ENCODE measurements at places on chromosomes 2 and 18. TPM values are rescaled to one million over a fixed set of nuclear protein-coding genes. Genes with fewer than 3 reads are reported as not detected.
A peak's percentile ranks its signal among the peaks of the same experiment; 100 is the strongest.

Gene KCNG2
- 0.34 TPM for total RNA-seq

DNA sequence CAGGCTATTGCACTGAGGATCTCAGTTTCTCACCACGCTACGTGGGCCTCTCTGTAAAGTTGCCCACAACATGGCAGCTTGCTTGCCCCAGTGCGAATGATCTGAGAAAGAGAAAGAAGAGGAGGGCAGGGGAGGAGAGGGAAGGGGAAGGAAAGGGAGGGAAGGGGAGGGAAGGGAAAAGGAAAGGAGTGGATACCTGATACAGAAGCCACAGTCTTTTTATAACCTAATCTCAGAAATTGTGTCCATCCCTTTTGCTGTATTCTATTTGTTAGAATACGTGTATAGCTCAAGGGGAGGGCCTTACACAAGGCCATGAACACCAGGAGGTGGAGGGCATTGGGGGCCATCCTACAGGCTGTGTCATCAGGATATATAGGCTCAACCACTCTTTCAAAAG, 78.3 kb upstream of the PPP1CB start:
- no peak overlapping the region for H3K27ac ChIP-seq
- no peak overlapping the region for H3K4me3 ChIP-seq
- peaks cover 7% of the 10 kb centered on the region for H3K36me3 ChIP-seq
- no peaks in the 10 kb centered on the region for H3K27me3 ChIP-seq

GRCh38 chr18:56907771-56908170, 239.1 kb upstream of the BOD1L2 start:
- no peaks in the 10 kb centered on the region for H3K27me3 ChIP-seq
- H3K4me1 ChIP-seq = no peaks in the 10 kb centered on the region
- no peak overlapping the region for H3K27ac ChIP-seq
- H3K36me3 ChIP-seq = no peaks in the 10 kb centered on the region

- peaks cover 4% of the 10 kb centered on the region for H3K27me3 ChIP-seq
- H3K4me3 ChIP-seq = no peak overlapping the region
- H3K36me3 ChIP-seq = no peaks in the 10 kb centered on the region
- H3K4me1 ChIP-seq = no peaks in the 10 kb centered on the region
- no peak for DNase-seq
These were observed 488.2 kb upstream of the RAB6C start for GRCh38 chr2:129491308-129491707.

- peaks cover 29% of the 10 kb centered on the region for H3K4me1 ChIP-seq
- H3K27ac ChIP-seq = no peak overlapping the region
- no peak overlapping the region for H3K4me3 ChIP-seq
- no peak for DNase-seq
These were observed 136.5 kb downstream of the TDRD15 start for GRCh38 chr2:21260311-21260710.

DNA sequence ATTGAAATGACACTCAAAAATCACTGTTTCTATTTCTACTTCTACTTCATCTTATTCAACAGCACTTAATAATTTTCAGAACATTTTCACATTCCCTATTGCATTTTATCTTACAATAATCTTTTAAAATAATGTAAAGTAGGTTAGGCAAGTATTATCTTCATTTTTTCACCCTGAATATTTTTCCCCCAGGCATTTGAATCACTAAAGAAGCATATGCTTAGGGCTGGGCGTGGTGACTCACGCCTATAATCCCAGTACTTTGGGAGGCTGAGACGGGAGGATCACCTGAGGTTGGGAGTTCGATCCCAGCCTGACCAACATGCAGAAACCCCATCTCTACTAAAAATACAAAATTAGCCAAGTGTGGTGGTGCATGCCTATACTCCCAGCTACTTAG, 6.7 kb downstream of the WDCP start:
- DNase-seq = no peak
- H3K27me3 ChIP-seq = no peaks in the 10 kb centered on the region
- H3K4me1 ChIP-seq = peaks cover 4% of the 10 kb centered on the region
- peaks cover 31% of the 10 kb centered on the region for H3K36me3 ChIP-seq
- no peak overlapping the region for H3K4me3 ChIP-seq

Gene TNS1
- 4.5 TPM for total RNA-seq

Gene CCDC68
- total RNA-seq = 0.23 TPM

DNA sequence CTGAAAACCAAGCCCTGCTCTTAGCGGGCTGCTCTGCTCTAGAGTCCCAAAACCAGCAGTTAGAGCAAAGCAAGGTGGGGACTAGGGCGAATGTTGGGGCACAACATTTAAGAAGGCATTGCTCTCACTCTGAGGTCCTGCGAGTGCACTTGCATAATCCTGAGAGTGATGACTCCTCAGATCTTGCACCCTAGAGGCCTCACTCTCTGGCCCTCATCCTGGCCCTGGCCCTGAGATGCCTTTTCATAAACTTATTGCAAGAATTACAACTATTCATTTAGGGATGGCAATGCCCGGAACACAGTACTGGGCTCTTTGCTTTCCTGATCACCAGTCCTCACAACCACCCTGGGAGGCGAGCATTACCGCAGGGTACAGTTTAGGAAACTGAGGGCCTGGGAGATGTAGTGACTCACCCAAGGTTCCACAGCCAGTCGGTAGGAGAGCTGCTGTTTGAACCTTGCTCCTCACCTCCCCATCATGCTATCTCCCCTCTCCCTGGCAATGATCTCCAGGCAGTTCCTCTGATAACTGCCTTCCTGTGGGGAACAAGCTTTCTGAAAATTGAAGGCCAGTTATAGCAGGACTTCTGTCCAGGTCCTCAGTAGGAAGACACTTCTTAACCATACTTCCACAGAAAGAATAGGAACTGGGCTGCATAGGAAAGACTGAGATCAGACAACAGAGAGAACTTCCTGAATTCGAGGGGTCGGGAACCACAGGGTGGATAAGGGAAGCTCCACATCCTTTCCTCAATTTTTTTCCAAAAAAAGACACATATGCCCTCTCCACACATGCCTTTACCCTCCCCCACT, 91.3 kb downstream of the TNS1 start:
- peak overlapping the region; percentile 22 for H3K4me3 ChIP-seq
- H3K27me3 ChIP-seq = peaks cover 7% of the 10 kb centered on the region
- peaks cover 21% of the 10 kb centered on the region for H3K4me1 ChIP-seq
- no peaks in the 10 kb centered on the region for H3K36me3 ChIP-seq
- DNase-seq = no peak

- peak overlapping the region; percentile 93 for H3K27ac ChIP-seq
- H3K27me3 ChIP-seq = no peaks in the 10 kb centered on the region
- H3K4me3 ChIP-seq = no peak overlapping the region
- peaks cover 43% of the 10 kb centered on the region for H3K4me1 ChIP-seq
These were observed 27.1 kb downstream of the CRACDL start for GRCh38 chr2:98908931-98909316.

DNA sequence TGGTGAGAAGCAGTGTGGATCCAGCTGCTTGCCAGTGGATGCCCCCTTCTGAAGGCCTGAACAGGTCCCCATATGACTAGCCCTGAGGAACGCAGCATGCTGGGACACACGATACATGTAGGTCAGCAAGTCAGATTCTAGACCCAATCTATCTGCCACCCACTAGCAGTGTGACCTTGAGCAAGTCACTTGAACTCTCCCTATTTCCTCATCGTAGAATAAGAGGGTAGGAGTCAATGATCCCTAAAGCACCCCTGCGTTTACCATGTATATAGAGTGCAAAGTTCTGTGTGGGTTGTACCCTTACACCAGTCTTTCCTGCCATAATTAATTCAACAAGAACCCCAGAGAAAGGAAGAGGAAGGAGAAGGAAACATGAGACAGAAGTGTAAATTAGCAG, 123.7 kb downstream of the GALNT14 start:
- DNase-seq = no peak
- no peaks in the 10 kb centered on the region for H3K36me3 ChIP-seq
- H3K4me1 ChIP-seq = peaks cover 11% of the 10 kb centered on the region
- H3K27ac ChIP-seq = peak overlapping the region; percentile 30
- no peak overlapping the region for H3K4me3 ChIP-seq
- H3K27me3 ChIP-seq = no peaks in the 10 kb centered on the region

DNA sequence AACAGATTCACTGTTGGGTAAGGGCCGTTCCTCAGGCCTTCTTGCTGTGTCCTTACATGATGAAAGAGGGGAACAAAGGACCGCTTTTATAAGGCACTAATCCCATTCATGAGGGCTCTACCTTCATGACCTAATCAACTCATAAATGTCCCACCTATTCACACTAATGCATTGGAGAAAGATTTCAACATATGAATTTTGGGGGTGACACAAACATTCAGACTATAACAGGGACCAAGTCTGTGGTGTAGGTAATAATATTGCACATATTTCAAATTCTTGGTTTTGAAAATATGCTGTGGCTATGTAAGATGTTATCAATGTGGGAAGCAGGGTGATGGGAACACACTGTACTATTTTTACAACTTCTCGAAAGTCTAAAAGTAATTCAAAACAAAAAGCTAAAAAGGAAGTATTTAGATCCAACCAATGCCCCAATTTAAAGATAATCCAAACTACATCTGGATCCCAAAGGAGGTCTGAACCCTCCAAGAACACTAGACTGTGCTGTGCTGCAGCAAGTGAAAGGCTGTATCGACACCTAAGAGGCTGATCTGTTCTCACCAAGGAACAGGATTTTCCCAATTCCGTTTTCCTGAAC, 82.4 kb upstream of the TGIF1 start:
- H3K36me3 ChIP-seq = no peaks in the 10 kb centered on the region
- no peak for DNase-seq

- no peaks in the 10 kb centered on the region for H3K4me1 ChIP-seq
- no peak overlapping the region for H3K4me3 ChIP-seq
- no peak overlapping the region for H3K27ac ChIP-seq
- H3K27me3 ChIP-seq = no peaks in the 10 kb centered on the region
- no peaks in the 10 kb centered on the region for H3K36me3 ChIP-seq
These were observed 182.8 kb downstream of the NRP2 start for GRCh38 chr2:205865056-205865455.

DNA sequence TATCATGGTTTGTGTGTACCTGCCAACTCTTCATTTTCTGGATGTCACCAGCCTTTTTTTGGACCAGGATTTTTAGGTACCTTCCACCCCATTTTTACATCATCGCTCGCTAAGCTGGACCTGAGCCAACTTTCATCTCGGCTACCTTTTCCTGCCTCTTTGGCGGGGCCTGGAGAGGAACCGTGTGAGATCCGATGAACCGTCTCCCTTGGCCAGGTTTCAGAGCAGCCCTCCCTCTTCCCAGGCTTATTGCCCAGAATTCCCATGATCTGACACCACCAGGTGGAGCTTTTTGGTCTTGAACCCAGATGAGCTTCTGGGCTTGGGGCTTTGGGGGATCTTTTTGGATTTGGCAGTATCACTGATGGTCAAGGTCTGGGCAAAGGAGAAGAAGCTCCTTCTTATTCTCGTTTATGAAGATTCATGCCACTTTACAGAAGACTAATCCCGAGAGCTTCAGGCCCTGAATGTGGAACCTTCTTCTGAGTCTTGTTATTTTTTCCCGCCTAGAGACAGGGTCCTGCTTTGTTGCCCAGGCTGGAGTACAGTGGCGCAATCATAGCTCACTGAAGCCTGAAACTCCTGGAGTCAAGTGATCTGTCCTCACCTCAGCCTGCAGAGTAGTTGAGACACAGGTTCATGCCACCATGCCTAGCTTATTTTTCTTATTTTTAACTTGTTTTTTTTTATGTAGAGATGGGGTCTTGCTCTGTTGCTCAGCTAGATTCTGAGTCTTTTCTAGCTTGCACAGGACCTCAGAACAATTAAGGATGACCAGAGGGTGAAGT, 50.4 kb downstream of the GATA6 start:
- H3K4me3 ChIP-seq = no peak overlapping the region
- peak; percentile 21 for DNase-seq
- H3K27me3 ChIP-seq = peaks cover 87% of the 10 kb centered on the region

- no peaks in the 10 kb centered on the region for H3K27me3 ChIP-seq
- peaks cover 14% of the 10 kb centered on the region for H3K4me1 ChIP-seq
- no peak overlapping the region for H3K4me3 ChIP-seq
- H3K36me3 ChIP-seq = no peaks in the 10 kb centered on the region
These were observed 84.2 kb upstream of the SEC11C start for GRCh38 chr18:59055345-59056032.

GRCh38 chr2:110770404-110770958, 38.1 kb downstream of the ACOXL start:
- no peak overlapping the region for H3K4me3 ChIP-seq
- H3K4me1 ChIP-seq = peaks cover 65% of the 10 kb centered on the region
- peaks cover 9% of the 10 kb centered on the region for H3K36me3 ChIP-seq

DNA sequence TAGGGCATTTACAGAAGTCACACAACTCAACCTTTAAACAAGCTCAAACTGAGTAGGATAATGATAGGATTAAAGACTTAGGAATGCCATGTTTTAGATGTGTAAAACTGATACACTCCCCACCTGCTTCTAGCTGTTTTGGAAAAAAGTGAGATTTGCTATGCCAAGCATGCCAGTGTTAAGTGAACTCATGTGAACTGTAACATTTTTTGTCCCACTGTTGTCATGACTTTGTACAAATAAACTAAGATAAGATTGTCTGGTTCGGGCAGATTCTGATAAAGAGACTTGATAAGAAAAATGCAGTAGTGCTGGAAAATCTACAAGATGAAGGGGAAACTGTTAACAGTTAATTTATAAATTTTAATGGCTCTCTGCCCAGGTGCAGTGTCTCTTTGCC, 66.5 kb downstream of the GLS start:
- no peak for DNase-seq
- no peaks in the 10 kb centered on the region for H3K27me3 ChIP-seq
- peaks cover 8% of the 10 kb centered on the region for H3K4me1 ChIP-seq
- H3K27ac ChIP-seq = 0 out of 2 replicates have a peak overlapping the region, but pooled peaks have one; percentile 12
- no peak overlapping the region for H3K4me3 ChIP-seq
- no peaks in the 10 kb centered on the region for H3K36me3 ChIP-seq

- no peak overlapping the region for H3K27ac ChIP-seq
- peaks cover 34% of the 10 kb centered on the region for H3K4me1 ChIP-seq
- DNase-seq = no peak
- no peaks in the 10 kb centered on the region for H3K27me3 ChIP-seq
These were observed 162.4 kb upstream of the NOSTRIN start for GRCh38 chr2:168640039-168640438.

GRCh38 chr2:45898819-45899218, 247.3 kb downstream of the PRKCE start:
- H3K36me3 ChIP-seq = no peaks in the 10 kb centered on the region
- no peak overlapping the region for H3K4me3 ChIP-seq
- H3K27ac ChIP-seq = no peak overlapping the region

DNA sequence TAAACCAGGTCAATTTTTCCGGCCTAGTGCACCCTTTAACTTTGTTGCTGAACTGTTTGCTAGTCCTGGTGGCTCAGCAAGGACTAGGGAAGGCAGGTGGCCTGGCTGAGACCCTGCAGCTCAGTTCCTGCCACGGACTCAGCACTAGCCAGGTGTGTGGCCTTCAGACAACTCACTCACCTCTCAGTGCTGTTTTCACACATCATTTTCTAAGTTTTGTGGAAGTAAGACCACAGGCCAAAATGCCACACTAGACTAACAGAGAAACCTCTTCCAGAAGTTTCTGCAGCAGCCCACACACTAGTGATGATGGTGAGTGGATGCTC, 65.9 kb upstream of the SLC1A4 start:
- no peak for DNase-seq
- peaks cover 24% of the 10 kb centered on the region for H3K36me3 ChIP-seq
- no peak overlapping the region for H3K27ac ChIP-seq

DNA sequence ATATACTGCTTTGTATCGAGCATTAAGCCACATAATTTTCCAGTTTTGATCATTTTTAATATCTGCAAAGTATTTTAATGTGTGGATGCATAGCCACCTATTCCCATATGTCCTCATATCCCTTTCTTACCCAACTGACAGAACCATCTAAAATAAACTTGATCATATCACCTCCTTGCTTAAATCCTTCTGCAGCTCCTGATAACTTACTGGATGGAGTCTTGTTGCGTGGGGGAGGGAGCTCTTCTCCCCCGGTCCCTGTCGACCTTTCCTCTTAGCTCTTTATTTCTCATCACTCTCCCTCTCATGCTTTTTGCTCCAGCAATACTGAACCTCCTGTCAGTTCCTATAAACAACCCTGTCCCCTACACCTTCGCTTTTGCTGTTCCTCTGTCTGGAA, 18.7 kb downstream of the TMEM178A start:
- no peaks in the 10 kb centered on the region for H3K36me3 ChIP-seq
- H3K27ac ChIP-seq = no peak overlapping the region
- peaks cover 37% of the 10 kb centered on the region for H3K4me1 ChIP-seq
- no peak for DNase-seq
- no peak overlapping the region for H3K4me3 ChIP-seq
